ENCODE measurements at places on chromosomes 7 and 10.

GRCh38 chr7:7491044-7491443, 44.6 kb downstream of the COL28A1 start:
- DNase-seq, result no peak

DNA sequence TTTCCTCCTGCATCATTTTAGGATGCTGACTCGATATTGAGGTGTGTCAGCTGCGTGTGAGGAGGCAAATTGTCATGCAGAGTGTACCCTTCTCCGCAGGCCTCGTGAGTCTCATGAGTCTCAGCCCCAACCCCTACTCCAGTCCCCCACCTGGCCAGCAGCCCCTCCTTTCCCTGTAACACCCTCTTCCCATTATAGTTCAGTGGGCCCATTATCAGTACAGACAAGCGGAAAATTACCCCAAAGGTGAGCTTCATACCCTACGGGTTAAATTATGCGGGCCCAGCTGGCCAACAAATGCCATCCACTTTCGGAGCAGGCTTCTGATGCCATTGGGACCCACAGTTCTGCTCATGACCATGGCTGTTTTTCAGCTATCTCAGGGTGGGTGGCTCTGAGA, 25.2 kb downstream of the SFTPD start:
- DNase-seq, result no peak

- DNase-seq, result no peak
Measured at GRCh38 chr10:132257271-132257670, 50.5 kb downstream of the STK32C start.

DNA sequence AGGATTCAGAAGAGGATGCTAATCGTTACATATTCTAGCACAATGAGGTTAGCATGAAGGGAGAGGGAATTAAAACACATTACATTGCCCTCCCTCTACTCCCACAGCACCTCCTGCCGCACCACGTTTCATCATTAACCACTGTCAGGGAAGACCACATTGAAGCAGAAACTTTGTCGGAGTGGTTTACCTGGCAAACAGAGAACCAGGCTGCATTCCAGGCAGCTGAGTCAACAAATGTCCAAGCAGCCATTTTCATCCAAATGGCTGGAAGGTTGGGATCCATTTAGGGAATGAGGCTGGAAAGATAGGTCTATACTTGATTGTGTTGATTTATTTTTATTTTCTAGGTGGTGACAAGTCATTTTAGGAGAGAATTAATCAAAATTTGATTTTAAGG, 273.6 kb downstream of the DYNC1I1 start:
- DNase-seq, result no peak

DNA sequence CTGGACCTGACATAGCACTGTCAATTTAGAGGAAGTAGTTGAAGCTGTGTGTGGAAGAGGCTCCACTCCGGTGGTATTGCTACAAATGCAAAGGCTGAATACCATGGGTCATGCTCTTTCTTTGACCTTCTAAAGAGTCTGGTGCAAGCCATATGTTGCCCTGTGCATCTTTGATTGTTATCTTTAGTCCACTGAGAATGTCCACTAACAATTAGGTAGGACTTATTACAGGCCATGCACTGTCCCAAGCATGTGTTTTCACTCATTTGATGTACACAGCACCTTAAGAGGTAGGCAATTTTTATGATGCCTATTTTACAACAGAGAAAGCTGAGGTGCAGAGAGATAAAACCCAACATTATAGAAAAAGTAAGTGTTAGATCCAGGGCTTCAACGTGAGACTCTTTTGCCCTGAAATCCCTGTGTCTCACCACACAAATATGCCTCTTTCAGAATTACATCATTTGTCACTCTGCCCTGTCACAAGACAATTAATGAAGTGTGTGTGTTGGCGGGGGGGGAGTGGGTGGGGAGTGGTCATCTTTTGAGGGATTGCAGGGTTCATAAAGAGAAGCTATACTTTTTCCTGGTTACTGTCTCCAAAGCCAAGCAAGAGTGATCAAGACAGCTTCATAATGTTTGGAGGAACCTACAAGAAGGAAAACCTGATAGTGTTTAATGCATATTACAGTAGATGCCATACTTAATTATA, 637.6 kb upstream of the IGFBP3 start:
- no peak for DNase-seq
